Activated CD4-positive, alpha-beta memory T cell treated with anti-CD3 and anti-CD28 coated beads for 36 hours (primary cell): ENCODE measurements at places on chromosomes 7 and 10.

GRCh38 chr10:4352414-4352961, 473.5 kb upstream of the AKR1E2 start:
- DNase-seq = no peak

- no peak for DNase-seq
Measured at GRCh38 chr10:93471110-93471651, 11.0 kb downstream of the MYOF start.

DNA sequence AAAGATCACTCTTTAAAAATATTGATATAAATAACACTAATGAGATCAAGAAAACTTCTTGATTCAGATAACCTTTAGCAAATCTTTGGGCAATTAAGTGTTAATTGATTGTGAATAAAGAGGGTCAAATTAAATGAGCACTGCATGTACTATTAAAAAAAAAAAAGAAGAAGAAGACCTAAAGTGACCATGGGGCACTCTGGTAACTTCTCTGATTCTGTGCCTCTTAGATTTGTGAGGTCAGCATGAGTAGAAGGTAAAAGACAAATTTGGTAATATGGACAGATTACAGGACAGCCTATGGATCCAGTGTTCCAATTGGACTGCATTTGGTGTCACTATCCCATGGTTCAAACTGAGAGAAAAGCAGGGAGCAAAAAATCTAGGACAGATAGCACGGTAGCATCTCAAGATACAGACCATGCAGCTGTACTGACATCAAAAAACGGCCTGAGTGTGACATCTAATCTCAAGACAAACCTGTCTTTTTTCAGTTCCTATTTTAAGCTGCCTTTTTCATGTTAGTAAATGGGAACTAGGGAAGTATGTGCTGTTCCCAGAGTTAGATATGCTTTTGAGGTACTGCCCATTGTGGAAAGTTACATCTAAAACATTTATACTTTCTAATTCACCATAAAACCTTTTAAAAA, 128.0 kb downstream of the KCND2 start:
- no peak for DNase-seq

GRCh38 chr7:8387551-8388256, 45.7 kb upstream of the NXPH1 start:
- no peak for DNase-seq

DNA sequence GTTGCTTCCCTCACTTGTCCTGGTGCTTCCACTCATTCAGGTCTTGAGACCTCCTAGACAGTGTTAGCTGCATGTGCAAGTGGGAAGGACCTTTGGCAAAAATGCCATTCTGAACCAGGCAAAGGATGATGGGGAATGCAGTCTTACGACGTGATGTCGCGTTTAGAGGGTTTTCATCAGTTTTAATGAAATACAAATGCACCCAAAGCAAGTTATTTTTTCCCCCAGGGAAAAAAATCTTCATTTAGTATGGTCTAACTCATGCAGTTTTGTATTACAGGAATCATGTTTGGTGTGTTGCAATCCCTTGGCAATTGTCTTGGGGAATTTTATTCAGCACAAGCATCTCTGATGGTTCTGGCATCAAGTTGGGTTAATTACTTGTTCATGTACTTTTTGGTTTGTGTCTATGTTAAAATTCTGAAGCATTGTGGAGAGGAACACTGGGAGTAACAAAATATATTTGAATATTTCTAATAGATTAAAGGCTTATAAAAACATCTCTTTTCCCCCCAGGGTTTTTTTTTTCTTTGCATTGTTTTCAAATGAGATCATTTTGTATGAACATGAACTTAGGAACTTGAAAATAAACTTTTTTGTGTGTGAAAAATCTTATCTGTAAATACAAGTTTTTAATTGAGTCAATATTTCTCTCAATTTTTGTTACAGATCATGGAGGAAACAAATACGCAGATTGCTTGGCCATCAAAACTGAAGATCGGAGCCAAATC, 188.9 kb downstream of the BICC1 start:
- no peak for DNase-seq

- DNase-seq = no peak
Measured at GRCh38 chr7:17489961-17490360, 191.5 kb downstream of the AHR start.

DNA sequence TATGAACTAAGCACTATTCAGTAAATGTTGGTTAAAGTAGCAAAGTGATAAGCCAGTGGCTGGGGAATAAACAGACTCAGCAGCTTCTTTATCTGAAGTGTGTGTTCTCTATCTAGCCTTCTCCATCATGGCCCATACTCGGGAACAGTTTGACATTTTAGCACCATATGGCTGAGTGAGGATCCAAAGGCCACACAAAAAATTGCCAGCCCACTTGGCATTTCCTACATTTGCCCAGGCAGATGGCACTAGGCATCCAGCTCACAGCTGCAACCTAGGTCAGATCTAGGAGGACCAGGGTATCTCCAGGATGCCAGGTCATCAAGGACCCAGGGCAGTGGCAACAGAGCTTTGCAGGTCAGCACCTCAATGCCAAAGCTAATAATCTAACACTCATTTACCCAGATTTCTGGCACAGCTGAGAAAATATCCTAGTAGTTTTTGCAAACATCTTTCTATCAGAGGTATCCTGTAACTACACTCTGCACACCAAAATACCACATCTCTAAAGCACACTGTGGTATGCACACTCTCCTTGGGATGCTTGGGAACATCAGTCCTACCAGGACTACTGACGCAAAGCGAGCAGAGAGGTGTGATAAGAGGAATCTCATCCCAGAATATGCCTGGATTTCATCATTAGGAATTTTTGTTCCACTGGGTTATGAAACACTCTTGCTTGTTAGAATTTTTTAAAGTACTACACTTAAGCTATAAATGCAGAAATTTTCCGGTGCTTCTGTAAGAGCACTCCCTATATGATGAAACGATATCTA, 61.7 kb downstream of the DOCK4 start:
- DNase-seq = no peak

- DNase-seq = peak; percentile 31
Measured at GRCh38 chr7:123770378-123770777, 21.6 kb upstream of the WASL start.

- DNase-seq = peak; percentile 29
Measured at GRCh38 chr10:34815185-34816084, at the start of gene PARD3. TSS of gene PARD3 (minus strand) at chr10:34815296. CDS start at chr10:34814995, 301 bp downstream.
